RPMI7951 (cell line): ENCODE measurements at places on chromosomes 16 and 17.

GRCh38 chr16:11190588-11191560 is 65.1 kb downstream of the SOCS1 start:
- DNase-seq: peak; percentile 35

DNA sequence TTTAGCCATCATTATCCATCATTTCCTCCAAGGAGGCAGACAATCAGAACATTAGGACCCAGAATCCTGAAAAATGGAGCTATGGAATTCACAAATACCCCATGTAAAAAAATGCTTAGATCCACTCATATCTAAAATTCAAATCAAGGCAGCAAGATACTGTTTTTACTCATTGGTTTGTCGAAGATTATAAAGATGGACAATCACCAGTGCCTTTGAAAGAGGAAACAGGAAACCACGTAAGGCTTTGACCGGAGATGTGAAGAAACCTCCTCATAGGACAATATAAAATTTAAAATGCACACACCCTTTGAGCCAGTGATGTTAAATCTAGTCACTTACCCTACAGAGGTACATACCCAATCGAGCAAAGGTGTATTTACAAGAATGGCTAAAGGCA is 130.0 kb downstream of the XYLT1 start:
- no peak for DNase-seq

GRCh38 chr16:70752426-70752825 is 48.5 kb downstream of the VAC14 start:
- no peak for DNase-seq

GRCh38 chr16:68802190-68802589 is 41.1 kb upstream of the TANGO6 start:
- DNase-seq: no peak

GRCh38 chr16:13898233-13898632 is 21.7 kb upstream of the ERCC4 start:
- DNase-seq: no peak

DNA sequence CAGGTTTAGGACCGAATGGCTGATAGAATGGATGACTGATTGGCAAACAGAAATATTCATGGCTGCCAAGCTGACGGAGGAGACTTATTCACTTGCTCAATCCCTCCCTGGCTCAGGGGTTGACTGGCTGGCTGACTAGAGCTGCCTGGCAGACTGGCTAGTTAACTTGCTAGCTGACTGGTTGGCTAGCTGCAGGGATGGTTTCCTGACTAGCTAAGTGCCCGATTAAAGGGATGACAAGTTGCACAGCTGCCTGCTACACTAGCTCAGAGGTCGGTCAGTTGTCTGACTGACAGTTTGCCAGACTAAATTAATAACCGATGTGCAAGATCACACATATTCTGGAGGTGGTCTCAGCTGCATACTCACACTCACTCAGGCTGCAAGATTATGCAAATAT is 1208.4 kb upstream of the CDH8 start:
- DNase-seq: no peak

GRCh38 chr16:4094127-4094773 is 22.0 kb downstream of the ADCY9 start:
- DNase-seq: no peak

DNA sequence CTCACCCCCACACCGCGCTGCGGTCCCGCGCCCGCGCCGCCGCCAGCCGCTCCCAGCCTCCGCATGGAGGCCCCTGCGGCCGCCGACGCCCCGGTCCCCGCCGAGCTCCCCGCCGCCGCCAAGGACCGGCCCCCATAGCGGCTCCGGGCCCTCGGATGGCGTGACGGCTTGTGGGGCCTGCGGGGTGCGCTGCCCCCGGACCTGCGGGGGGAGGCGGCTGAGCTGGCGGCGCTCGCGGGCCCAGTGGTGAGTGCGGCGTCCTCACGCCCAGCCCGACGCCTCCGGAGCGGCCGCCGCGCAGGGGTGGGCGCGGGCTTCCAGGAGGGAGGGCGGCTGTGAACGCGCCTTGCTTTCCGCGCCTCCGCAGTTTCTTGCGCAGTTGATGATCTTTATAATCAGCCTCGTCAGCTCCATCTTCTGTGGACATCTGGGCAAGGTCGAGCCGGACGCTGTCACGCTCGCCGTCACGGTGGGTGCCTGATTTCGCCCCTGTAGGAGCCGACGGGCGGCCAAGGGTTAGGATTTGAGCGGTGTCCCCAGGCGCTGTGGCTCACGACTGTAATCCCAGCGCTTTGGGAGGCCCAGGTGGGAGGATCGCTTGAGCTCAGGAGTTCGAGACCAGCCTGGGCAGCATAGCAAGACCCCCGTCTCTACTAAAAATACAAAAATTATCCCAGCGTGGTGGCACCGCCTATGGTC is 46.4 kb downstream of the SLC47A1 start:
- DNase-seq: no peak

- DNase-seq: peak; percentile 52
Observed at GRCh38 chr16:57530104-57530521, 6.3 kb downstream of the CCDC102A start.

GRCh38 chr16:82891424-82891823 is 264.7 kb downstream of the CDH13 start:
- no peak for DNase-seq

GRCh38 chr16:79628988-79629387 is 28.5 kb upstream of the MAF start:
- no peak for DNase-seq

- no peak for DNase-seq
Observed at GRCh38 chr16:66591018-66591417, 11.8 kb downstream of the CMTM2 start.

DNA sequence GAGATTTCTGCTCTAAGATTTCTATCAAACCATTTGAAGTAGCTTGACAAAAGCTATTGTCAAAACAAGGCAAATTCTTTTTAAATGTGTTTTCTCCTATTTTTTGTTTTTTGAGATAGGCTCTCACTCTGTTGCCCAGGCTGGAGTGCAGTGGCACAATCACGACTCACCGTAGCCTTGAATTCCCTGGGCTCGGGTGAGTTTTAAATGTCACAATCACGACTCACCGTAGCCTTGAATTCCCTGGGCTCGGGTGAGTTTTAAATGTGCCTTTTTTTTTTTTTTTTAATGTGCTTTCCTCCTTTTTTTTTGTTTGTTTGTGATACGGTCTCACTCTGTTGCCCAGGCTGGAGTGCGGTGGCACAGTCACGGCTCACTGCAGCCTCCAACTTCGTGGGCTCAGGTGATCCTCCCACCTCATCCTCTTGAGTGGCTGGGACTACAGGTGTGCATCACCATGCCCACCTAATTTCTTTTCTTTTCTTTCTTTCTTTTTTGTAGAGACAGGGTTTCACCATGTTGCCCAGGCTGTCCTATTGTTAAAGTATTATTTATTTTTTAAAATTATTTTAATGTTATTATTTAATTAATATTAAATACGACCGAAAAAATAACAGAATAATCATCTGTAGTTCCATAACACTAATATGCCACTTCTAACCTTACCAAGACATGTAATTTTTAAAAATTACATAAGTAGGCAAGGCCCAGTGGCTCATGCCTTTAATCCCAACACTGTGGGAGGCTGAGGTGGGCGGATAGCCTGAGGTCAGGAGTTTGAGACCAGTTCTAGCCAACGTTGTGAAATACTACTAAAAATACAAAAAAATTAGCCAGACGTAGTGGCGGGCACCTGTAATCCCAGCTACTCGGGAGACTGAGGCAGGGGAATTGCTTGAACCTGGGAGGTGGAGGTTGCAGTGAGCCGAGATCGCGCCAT is 69.7 kb upstream of the FA2H start:
- DNase-seq: no peak

DNA sequence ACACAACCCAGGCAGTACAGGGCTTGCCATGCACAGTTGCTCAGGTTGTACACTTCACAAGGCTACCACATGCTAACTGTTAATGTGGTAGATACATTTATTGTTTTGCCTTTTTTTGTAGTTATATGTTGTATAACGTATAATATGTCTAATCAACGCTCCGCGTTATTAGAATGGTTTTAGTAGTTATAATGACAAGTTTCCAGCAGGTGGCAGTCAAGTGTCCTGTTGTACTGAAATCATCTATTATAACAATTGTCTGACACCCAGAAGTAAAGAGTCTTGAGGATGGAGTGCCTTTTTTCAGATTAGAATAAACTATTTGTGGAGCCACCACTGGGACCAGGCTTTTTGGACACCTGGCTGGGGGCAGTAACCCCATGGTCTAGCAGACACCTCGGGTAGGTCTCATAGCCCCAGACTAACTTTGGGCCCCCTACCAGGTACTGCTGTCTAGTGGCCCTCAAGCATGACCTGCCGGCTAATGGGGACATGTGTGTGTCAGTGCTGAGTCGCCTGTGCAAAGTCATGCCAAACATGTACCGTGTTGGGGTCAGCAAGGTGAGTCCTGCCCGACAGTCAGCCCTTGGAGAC is 32.8 kb downstream of the MYO15A start:
- DNase-seq: peak; percentile 45

DNA sequence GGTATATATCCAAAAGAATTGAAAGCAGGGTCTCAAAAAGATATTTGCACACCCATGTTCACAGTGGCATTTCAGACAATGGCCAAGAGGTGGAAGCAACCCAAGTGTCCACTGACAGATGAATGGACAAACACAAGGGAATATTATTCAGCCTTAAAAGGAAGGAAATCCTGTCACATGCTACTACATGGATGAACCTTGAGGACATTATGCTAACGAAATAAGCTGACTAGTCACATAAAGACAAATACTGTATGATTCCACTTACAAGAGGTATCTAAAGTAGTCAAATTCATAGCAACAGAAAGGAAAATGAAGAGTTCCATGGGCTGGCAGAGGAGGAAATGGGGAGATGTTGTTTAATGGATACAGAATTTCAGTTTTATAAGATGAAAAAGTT is 41.4 kb downstream of the TEX2 start:
- DNase-seq: no peak

DNA sequence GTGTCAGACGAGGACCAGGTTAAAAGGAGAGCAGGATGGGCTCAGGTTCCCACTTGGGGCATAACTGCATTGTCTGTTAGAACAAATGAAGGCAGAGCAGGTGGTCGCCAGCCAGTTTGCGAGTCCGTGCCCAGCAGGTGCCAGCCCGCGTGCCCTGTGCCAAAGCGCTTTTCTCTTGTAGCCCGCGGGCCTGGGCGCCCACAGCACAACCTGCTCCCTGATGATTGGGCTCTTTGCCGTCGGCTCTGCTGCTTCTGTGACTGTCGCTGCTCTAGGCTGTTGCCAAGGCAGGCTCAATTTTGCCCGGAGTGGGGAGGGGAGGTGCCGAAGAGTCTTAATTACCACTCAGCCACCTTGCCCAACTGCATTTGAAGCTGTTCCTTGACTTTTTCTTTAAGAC is 21.1 kb downstream of the KNOP1 start:
- DNase-seq: no peak

- DNase-seq: no peak
Observed at GRCh38 chr16:14283786-14284185, 212.7 kb downstream of the MRTFB start.

- no peak for DNase-seq
Observed at GRCh38 chr17:76027159-76027839, at the start of gene EVPL. Gene EVPL (minus strand): TSS chr17:76027306. CDS start chr17:76027198, 108 bp downstream.

GRCh38 chr16:70298988-70299938 is at the start of gene DDX19B:
Gene DDX19B (plus strand): TSS chr16:70299186. CDS start chr16:70299298, 112 bp downstream.
- DNase-seq: peak; percentile 71

- no peak for DNase-seq
Observed at GRCh38 chr17:75155191-75155601, 884 bp upstream of the JPT1 start.

GRCh38 chr16:81513204-81514040 is 68.8 kb downstream of the CMIP start:
- no peak for DNase-seq

- no peak for DNase-seq
Observed at GRCh38 chr17:75881678-75882454, 3.5 kb upstream of the TRIM47 start.

GRCh38 chr17:35892091-35893035 is 12.2 kb upstream of the CCL5 start:
- peak; percentile 33 for DNase-seq

- no peak for DNase-seq
Observed at GRCh38 chr17:7240375-7240774, 1.1 kb upstream of the PHF23 start.

- DNase-seq: peak; percentile 53
Observed at GRCh38 chr17:29149431-29150064, 30.6 kb downstream of the MYO18A start.
